ENCODE measurements at places on chromosomes 13 and 19.
A peak's percentile ranks its signal among the peaks of the same experiment; 100 is the strongest.

GRCh38 chr19:46697204-46697960 is 19.5 kb downstream of the PRKD2 start:
- DNase-seq, result peak; percentile 90

DNA sequence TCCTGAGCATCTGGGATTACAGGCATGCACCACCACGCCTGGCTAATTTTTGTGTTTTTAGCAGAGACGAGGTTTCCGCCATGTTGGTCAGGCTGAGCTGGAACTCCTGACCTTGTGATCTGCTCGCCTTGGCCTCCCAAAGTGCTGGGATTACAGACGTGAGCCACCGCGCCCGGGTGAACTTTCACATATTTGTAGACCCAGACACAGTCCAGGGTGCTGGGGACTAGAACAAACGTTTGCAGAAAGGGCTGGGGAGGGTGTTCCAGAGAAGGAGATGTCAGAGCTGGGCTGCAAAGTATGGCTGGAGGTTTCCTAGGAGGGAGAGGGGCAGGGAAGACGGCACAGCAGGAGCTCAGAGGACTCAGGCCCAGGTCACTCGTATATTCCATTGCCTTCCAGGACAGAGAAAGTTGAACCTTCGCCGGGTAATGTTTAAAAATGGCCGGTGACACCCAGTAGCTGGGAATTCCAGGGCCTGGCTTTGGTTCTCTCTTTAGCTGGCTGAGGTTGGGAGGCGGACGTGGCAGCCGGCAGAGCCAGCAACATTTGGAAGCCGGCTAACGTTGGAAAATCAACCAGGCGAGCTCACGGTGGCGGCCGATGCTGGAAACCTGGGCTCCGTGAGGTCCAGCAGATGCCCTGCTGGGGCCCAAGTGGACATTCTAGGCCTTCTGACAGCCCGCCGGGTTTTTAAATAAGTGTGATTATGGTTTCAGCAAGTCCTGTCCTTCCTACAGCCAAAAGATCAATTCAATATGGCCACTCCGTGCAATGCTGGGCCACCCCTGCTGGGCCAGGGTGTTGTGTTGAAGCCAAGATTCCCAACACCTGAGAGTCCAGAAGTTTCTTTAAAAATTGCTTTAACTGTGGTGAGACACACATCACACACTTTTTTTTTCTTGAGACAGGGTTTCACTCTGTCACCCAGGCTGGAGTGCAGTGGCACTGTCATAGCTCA is 41.5 kb downstream of the NFIC start:
- DNase-seq, result no peak

- no peak for DNase-seq
Measured at GRCh38 chr13:34322014-34322742, 504.2 kb downstream of the RFC3 start.

DNA sequence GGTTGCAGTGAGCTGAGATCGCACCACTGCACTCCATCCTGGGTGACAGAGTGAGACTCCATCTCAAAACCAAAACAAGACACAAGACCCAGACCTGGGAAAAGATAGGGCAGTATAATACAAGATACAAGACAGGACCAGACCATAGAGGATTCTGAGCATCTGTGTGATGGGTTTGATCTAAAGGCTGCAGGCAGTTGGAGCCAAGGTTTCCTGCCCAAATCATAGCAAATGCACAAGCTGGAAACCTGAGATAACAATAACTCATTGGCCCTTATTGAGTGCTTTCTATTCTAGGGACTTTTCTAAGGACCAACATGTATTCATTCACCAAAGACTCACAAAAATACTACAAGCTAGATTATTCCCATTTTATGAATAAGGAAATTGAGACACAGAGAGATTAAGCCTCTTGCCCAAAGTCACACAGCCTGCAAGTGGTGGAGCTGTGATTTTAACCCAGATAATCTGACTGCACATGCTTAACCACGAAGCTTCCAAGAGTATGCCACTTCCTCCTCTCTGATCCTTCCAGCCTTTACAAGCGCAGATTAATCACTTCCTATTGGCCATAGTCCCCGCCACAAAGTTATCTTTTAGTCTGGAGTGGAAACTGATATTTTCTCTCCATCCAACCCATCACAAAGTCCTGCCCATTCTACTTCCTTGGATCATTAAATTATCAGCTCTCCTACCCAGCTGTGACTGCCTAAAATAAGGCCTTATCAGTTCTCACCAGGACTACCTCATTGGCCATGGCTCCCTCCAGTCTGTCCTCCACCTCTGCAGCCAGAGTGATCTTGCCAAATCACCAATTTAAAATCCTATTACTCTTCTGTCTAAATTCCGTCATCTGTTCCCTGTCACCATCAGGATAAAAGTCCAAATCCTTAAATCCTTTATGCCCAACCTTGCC is 147.2 kb downstream of the FLT1 start:
- DNase-seq, result no peak

DNA sequence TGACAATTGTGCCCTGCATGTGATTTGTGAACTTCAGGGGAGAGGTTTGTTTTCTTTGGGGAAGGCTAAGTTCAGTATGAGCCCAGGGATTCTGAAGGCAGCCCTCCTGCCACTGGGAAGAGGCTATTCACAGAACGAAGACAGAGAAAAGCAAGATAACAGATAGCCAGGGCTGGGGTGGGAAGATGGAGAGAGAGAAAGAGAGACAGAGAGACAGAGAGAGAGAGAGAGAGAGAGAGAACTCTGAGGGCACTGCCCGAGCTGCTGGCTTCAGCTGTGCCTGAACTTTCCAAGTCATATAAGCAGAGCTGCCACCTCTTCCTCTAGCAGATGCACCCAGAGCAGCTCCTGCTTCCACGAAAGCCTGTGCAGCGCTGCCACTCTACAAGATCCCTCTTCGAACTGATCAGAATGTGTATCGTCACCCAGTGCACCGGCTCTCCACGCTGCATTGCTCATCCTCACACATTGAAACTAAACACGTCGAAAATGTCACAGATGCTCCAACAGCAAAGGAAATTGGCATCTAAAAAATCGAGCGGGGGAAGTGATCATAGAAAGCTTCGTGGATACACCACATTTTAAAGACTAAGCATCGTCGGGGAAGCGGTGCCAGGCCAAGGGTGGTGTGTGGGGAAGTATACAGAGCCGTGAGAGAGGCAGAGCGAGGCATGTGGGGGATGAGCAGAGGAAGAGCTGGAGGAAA is 81.8 kb upstream of the SIAH3 start:
- no peak for DNase-seq

Data from NCI-H2029 treated with DMSO at 0.1 percent for 48 hours (cell line).